ENCODE measurements at places on chromosomes 7 and 10.

DNA sequence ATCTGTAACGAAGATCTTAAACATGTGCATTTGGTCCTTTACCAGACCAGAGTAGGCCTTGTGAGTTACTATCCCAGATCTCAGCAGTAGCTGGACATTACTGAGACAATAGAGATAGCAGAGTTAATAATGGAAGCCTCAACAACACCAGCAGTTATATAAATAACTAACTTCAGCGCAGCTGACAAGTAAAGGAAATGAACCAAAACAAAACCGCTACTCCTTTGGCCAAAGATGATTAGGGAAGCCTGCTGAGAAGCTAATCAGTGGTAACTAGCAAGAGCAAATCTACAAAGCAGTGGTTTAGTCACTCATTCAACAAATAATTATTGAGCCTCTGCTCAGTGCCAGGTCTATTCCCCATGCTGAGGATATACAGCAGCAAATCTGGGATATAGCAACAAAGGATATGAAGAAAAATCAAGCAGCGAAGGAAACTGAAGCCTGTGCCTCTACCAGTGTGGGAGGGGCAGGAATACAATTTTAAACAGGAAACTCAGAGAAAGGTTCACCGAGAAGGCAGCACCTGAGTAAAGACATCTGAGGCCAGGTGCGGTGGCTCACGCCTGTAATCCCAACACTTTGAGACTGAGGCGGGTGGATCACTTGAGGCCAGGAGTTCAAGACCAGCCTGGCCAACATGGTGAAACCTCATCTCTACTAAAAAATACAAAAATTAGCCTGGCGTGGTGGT lies 103.6 kb downstream of the ELMO1 start:
- no peak for DNase-seq

DNA sequence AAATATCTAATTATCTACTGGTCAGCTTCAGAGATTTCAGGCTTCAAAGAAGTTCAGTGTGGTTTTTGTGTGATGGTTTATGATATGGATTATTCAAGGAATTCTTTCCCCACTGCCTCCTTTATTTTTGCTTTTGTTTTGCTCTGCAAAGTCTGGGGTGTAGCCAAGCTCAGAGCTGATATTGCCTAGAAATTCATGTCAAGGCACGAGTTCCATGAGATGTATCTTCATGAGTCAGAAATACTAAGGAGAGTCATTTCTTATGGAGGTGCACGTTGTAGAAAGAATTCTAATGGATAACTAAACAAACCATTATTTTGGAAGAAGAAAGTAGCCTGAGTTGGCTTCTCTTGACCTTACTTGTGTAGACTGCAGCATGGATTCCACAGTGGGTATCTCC lies 37.4 kb downstream of the VIM start:
- no peak for DNase-seq

GRCh38 chr7:82821037-82821436 lies 341.6 kb downstream of the PCLO start:
- DNase-seq = no peak

GRCh38 chr10:24579906-24580305 lies 143.8 kb downstream of the ARHGAP21 start:
- DNase-seq = no peak

DNA sequence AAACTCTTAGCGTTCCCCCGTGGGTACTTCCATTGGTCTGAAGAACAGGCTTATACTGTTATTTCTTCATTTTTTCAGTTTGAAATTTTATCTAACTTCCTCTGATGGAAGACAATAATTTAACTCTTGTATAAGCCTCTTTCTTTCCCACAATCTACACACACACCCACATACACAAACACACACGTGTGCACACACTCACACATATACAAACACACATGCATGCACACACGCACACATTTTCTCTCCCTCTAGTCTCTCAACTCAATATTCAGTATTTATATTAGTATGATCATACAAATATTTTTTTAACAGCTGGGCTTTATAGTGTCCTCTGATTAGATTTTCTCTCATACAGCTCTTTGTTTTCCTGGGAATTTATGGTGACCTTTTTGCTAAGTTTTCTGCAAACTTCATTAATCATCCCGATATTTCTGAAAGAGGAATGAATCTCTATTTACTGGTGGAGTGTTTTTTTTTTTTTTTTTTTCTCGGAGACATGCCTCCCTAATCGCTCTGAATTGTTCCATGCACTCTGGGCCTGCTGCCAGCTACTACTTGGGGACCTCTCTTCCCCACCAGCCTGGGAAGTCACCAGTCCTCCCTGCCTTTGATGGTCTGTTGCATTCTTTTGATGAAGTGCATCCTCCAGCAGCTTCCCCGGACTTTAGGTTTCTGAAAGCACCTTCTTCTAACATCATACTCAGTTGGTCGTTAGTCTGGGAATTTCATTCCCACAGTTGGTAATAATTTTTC lies 75.5 kb downstream of the ZNF777 start:
- no peak for DNase-seq

- no peak for DNase-seq
These were observed 27.1 kb upstream of the AKAP9 start for GRCh38 chr7:91913612-91914011.

- no peak for DNase-seq
These were observed 22.4 kb upstream of the FOXK1 start for GRCh38 chr7:4659551-4660286.

DNA sequence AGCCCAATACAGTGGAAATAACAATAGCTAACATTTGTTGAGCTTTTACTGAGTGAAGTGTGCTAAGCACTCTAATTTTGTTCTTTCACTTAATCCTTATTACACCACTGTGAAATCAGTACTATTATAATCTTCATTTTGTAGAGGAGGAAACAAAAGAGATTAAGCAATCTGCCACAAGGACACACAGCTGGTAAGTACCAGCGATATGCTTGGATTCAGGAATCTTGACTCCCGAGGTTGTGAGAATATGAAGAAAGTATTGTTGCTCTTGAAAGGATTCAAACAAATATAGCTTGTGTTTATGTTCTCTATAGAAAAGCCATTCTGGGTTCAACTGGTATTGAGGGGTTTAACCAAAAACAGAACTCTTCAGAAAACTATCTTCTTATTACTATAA lies 93.7 kb upstream of the HECTD2 start:
- no peak for DNase-seq

GRCh38 chr7:5824297-5824610 lies 42.8 kb upstream of the RNF216 start:
- no peak for DNase-seq

GRCh38 chr10:1096287-1096889 lies 40.2 kb downstream of the WDR37 start:
- DNase-seq = no peak

DNA sequence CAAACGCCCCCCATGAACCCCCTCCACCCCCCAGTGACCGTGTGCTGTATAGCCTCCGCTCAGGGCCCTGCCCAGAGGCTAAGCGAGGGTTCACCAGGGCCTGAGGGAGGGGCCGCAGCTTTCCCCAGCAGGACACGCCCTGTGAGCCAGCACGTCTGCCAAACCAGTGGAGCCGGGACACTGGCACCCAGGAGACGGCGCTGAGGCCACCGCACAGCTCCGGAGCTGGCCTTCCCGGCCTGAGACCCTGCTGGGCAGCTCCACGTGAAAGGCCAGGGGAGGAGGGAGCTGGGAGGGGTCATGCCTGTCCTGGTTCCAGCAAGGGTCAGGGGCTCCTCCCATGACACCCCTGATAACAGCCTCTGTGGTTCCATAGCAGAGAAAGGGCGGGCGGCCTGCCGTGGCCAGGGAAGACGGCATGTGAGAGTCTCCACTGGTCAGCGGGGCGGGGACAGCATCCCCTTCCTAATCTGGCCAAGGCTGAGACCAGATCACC lies 278.3 kb downstream of the ELFN1 start:
- DNase-seq = no peak

- peak; percentile 94 for DNase-seq
These were observed at the start of the genes BUD23 and DNAJC30 for GRCh38 chr7:73683056-73683787. TSS of gene BUD23 (plus strand) at chr7:73683597. CDS start at chr7:73683626, 29 bp downstream. TSS of gene DNAJC30 (minus strand) at chr7:73683453. CDS start at chr7:73683423, 30 bp downstream.

- DNase-seq = peak; percentile 49
These were observed 622.5 kb downstream of the TYW1 start for GRCh38 chr7:67619175-67619574.

- no peak for DNase-seq
These were observed 19.0 kb downstream of the TMEM236 start for GRCh38 chr10:17771017-17771416.

GRCh38 chr7:147079921-147080420 lies 963.4 kb downstream of the CNTNAP2 start:
- DNase-seq = no peak

DNA sequence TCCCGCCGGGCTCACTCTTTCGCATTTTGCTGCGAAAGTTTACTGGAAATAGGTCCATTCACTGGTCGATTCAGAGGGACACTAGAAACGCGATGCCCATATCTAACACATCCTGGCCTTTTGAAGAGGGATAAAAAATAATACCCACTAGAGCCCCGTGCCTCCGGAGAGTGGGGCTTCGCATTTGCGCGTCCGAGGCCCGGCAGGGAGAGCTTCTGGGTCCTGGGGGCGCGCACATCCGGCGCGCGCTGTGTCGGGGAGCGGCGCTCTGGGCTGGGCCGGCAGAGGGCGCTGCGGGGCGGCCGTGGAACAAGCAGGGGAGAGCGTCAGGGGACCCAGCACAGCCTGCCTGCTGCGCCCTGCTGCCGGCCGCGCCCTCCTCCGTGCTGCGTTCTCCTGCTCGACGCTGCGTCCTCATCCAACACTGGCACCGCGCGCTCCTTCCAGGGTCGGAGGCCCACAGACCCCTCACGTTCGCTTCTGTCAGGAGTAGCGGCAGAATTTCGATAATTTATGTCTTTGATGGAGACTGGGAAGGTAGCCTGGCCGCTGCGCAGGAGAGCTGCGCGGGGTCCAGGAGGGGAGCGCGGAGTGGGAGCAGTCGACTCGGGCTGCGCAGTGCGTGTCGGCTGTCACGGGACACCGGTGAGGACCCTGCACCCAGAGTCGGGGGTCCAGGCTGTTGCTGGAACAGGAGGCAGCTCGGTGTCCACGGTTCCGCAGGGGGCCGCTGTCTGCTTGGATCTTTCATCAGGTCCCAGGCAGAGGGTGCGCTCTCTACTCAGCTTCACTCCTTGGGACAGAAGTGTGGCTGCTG lies 41.5 kb upstream of the ZNF32 start:
- peak; percentile 99 for DNase-seq

DNA sequence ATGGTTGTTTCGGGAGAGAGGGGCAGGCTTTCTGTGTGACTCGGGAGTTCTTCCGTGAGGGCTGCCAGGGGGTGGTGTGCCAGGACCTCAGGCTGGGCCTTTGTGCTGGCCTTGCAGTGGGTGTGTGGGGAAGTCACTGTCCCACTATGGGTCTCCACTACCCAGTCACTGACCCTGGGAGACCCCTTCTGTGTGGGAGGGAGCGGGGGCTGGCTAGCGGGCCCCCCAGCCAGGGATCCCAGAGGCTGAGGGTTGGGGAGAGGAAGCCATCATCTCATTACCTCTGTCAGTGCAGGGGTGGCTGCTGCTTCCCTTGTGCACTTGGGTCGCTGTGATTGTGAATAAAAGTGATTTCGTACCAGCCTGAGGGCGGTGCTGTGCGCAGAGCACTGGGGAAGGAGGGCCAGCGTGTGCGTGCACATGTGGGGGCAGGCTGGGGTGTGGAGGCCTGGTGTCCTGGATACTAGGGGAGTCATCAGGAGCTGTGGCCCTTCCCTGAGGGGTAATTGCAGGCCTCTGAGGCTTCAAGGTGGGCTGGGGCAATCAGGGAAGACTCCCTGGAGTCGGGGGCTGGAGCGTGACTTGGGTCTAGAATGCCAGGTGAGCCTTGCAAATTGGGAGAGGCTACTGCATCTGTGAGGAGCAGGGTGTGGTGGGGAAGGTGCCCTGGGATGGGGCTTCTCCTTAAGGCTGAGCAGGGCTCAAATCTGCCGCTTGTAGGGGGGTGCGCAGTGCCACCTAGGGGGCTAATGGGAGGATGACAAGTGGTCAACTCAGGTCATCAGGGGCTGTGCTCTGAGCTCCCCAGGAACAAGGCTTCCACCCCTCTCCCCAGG lies 98.9 kb downstream of the NEURL1 start:
- DNase-seq = peak; percentile 63

- no peak for DNase-seq
These were observed 625 bp downstream of the GIMAP2 start for GRCh38 chr7:150686030-150686631.

DNA sequence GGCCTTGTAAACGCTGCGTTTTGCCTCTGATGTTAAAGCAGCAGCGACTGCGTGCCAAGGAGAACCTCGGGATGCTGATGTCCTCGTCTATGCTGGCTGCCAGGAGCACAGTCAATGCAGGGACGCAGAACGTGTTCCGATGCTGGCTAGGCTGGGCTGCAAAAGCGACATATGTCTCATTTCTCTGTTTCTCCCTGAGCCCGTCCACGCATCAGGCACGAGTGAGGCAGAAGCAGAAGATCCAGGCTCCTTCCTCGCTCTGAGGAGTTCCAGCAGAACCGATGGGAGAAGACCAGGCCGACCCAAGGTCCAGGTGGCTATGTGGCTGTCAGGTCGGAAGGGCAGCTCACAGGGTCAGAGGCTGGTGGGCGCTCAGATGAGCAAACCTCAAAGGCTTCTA lies 3.7 kb upstream of the FOXL3 start:
- peak; percentile 24 for DNase-seq

DNA sequence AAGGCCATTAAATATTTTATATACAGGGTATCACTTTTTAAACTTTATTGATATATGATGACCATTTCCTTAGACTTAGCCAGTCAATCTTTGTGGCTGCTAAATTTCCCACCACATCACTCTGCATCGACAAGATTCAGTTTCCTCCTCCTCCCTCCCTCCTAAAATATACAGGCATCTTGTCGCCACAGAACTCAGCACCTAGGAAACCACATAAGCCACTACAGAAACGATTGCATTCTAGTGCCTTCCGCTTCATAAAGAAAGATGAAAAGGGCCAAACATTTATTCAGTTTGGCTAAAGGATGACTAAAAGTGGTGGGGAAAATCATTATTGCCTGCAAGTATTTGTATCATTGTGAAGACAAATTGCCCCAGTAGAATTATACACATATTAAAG lies 30.7 kb downstream of the ERCC6 start:
- DNase-seq = no peak

DNA sequence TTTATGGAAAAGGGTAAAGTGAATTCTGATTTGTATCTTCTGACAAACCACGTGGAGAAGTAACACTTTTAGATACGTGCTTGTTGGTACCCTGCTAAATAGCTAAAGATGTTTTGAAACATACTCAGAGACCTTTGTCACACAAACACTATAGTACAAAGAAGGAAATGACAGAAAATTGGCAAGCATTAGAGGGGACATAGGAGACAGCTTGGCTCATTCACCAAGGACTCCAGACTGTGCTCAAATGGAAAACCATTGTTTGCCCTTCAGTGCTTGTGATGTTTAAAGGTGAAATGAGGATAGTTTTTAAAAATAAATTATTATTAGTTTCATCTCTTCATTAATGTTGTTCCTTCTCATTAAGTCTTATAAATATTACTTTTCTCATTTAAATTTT lies 34.0 kb upstream of the CD36 start:
- DNase-seq = no peak

GRCh38 chr10:89427629-89428028 lies 13.3 kb downstream of the IFIT5 start:
- DNase-seq = no peak

DNA sequence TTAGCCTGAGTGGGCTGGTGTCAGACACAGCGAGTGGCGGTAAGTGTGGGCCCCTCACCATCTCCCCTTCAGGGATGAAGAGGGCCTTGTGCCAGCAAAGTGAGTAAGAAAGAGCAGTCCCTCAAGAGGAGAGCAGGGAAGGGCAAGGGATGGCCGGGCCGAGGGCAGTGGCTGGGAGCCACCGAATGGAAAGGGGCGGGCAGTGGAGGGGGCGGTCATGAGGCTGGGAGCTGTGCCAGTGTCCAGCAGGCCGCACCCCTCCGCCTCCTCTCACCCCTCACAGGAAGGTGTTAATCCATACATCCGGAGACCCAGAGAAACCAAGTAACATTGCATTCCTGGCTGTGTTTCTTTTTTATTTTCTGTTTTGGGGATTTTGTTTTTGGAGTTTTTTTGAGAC lies 28.6 kb upstream of the RASGEF1A start:
- DNase-seq = no peak
